Hair follicle dermal papilla cell (primary cell): ENCODE measurements at places on chromosomes 6 and 20. TPM values are rescaled to one million over a fixed set of nuclear protein-coding genes. Genes with fewer than 3 reads are reported as not detected.

OXT gene
- total RNA-seq = not detected in 2 replicates

TTLL9 gene
- total RNA-seq = not detected in 2 replicates

CAPN11 gene
- total RNA-seq = not detected in 2 replicates

POPDC3 gene
- total RNA-seq = 46.9 and 50.3 TPM in 2 replicates

KIAA1586 gene
- 14.9 and 16.4 TPM in 2 replicates for total RNA-seq

TFAP2D gene
- total RNA-seq = not detected in 2 replicates

GPX5 gene
- total RNA-seq = not detected in 2 replicates

ELOVL2 gene
- 0.65 and 0.85 TPM in 2 replicates for total RNA-seq
